ENCODE measurements at places on chromosomes 6 and 20.

DNA sequence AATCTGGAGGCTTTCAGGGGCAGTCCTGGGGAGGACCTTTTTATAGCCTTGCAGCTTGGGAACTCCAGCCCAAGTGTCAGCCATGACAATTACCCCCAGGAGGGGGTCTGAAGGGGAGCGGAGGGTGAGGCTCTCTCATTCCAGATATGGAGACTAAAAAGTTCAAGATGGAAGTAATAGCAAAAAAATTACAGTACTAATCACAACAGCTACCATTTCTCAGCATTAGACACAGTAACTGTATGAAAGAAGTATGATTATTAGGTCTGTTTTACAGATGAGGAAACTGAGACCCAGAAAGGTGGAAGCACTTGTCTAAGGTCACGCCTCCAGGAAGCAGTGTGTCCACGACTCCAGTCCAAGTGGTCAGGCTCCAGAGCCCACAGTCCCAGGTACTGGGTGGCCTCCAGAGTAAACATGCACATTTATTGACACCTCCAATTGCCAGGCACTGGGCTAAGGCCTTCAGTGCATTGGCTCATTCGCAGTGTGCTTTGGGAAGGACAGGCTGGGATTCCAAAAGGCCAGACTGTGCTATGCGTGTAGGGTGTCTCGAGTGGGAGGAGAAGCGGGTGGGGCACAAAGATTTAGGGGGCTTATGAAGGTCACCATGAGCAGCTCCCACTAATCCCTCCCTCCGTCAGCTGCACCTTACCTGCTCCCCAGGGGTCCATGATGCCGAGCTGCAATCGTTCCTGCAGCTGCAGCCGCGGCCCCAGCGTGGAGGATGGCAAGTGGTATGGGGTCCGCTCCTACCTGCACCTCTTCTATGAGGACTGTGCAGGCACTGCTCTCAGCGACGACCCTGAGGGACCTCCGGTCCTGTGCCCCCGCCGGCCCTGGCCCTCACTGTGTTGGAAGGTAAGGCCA lies 2.3 kb downstream of the NRSN2 start:
- no peak for DNase-seq

DNA sequence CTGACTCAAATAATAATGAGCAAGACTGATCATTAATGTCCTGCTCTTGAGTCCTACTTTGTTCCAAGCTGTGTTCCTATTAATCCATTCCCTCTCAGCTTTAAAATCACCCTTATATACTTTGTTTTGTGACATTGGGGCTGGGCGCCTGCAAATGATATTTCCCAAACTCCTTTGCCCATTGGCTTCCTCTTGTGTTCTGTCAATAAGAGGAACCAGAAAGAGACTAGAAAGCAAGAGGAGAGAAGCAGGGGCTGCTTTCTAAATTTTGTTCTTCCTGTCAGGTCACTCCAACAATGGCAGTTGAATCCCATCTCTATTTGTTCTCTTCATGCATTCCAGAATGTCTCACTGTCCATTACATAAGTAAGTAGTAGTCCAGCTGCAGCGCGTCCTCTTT lies 21.6 kb upstream of the TRIM27 start:
- DNase-seq = no peak

DNA sequence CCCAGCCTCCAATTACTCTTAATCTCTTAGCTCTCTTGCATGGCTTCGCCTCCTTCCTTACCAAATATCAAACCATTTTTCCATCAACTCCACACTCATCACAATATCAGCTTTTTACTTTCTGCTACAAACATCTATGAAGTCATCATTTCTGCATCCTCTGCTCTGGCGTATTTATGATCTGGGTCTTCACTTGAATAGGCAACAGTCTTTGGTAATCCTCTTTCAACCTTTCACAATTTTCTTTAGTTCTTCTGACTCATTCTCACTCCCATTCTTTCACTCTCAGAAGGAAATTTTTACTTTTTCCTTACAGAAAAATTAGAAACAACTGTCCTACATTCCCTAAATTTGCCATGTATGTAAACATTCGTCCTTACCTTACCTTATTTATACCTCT lies 522.4 kb downstream of the HDGFL1 start:
- no peak for DNase-seq

- DNase-seq = no peak
Measured at GRCh38 chr6:85402922-85403321, 47.0 kb upstream of the NT5E start.

DNA sequence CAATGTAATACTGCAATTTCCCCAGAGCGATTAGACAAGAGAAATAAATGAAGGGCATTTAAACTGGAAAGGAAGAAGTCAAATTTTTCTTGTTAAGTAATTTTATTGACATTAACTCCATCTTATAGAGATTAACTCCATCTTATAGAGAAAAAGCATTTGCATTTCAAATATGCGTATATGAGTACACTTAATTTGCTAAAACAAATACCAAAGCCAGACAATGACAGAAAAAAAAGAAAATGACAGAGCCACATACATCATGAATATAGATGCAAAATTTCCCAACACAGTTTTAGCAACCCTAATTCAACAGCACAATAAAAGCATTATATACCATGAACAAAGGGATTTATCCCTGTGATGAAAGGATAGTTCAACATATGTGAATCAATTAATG lies 1293.1 kb upstream of the EYS start:
- DNase-seq = no peak

- DNase-seq = no peak
Measured at GRCh38 chr6:18326001-18326400, 61.1 kb upstream of the RNF144B start.

DNA sequence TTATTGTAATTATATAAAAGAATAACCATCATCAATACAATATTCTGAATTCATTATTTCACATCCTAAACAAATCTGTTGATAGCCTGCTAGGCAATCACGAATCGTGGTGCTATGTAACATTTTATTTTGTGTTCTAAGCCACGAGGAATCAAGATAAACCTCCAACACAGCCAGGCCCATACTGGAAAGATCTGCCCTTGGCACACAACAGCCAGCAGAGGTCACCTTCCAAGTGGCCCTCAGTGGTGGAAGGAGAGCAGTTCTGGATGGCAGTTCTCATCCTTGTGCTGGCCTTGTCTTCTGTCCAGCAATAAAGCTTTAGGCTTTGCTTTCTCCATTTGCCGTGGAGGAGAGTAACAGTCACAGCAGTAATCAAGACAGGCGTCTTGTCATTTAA lies 13.2 kb downstream of the ZNF831 start:
- no peak for DNase-seq

DNA sequence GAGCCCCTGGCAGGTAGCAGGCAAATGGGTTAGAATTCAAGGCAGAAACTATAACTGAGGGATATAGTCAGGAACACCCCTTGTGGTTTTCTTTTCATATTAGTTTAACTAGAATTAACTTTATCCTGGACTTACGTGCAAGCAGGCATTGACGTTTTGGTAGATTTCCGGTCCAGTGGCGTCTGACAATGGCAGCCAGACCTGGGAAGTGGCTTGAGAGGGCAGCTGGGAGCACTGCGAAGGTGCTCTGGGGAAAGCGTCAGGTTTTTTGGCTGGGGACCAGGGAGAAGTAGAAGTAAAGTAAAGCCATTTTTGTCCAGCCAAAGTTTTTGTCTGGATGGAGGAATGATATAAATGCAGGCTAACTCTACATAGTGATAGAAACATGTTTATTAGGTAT lies 8.4 kb upstream of the ACSS1 start:
- DNase-seq = no peak

DNA sequence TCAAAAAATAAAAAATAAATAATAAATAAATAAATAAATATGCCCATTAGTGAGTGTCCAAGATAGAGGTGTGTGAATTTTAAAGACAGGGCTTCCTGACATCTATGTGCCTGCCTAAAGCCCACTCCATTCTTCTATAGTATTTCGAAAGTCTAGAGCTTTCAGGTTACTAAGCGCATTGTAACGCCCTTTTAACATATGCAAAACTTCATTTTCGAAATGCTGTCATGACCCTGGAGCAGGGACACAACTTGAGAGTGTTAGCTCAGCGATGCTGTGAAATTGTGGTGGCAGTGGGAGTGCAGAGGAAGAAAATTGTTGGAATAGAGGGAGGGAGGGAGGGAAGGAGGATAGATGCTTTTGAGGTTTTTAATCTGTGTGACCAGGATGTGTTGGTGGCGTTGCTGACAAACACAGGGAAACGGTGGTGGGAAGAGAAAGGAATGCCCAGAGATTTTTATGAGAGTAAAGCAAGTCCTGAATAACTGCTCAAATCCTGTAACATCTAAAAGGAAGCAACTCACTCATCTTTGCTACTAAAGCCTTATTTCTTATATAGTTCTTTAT lies 169.3 kb downstream of the ARID1B start:
- no peak for DNase-seq

- no peak for DNase-seq
Measured at GRCh38 chr20:15882553-15882952, 690.7 kb downstream of the KIF16B start.

DNA sequence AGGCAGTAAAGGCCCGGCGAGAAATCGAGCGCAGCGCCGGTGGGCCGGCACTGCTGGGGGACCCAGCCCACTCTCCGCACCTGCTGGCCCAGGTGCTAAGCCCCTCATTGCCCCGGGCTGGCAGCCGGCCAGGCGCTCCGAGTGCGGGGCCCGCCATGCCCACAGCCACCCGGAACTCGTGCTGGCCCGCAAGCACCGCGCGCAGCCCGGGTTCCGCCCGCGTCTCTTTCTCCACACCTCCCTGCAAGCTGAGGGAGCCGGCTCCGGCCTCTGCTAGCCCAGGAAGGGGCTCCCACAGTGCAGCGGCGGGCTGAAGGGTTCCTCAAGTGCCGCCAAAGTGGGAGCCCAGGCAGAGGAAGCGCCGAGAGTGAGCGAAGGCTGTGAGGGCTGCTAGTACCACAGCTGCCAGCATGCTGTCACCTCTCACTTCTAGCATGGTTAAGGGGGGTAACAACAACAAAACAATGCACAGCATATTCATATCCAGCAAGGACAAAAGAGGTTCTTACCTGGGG lies 11.3 kb upstream of the GMPR start:
- DNase-seq = no peak

DNA sequence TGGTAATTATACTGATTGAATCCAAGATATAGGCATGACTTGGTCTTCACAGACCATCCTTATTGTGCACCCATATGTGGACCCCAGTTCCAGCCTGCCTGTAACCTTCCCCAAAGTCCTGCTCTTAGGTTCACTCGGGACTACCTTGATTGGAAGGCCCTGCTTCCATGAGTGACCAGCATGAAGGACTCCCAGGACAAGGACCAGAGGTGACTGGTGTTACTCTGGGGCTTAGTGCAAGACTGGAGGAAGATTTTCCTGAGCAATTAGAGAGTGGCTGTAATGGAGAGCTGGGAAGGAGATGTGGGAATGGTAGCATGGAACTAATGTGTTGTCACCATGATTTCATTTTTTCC lies 15.1 kb downstream of the BRD2 start:
- no peak for DNase-seq

DNA sequence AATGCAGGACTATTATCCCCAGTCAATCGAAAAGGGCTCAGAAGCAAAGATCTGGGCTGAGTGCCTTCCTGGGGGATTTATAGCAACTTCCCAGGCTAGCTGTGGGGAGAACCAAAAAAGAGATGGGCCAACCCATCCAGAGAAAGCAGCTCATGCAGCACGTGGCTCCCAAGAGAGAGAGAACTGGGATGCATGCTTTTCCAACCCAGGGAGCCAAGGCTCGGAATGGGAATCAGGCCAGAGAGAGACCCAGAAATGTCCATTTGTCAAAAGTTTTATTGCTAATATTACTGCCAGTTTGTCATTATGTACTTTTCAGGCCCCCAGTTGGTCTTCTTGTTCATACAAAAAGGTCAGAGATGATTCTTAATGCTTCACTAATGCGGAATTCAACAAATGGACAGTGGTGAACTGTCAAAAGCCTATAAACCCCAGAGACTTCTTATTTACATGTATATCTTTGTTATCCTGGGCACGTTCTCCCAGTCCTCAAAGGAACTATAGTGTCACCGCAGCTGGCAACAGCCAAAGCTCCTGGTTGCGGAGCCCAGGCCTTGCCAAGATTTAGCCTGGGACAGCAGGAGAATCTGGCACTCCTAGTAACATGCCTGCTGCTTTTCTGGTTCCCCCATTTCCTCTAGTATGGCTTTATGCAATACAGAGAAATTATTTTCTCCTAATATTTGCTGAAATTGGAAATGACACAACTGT lies 139.1 kb upstream of the POU3F2 start:
- no peak for DNase-seq

GRCh38 chr6:109877028-109878004 lies 100.8 kb upstream of the GPR6 start:
- DNase-seq = peak; percentile 63

DNA sequence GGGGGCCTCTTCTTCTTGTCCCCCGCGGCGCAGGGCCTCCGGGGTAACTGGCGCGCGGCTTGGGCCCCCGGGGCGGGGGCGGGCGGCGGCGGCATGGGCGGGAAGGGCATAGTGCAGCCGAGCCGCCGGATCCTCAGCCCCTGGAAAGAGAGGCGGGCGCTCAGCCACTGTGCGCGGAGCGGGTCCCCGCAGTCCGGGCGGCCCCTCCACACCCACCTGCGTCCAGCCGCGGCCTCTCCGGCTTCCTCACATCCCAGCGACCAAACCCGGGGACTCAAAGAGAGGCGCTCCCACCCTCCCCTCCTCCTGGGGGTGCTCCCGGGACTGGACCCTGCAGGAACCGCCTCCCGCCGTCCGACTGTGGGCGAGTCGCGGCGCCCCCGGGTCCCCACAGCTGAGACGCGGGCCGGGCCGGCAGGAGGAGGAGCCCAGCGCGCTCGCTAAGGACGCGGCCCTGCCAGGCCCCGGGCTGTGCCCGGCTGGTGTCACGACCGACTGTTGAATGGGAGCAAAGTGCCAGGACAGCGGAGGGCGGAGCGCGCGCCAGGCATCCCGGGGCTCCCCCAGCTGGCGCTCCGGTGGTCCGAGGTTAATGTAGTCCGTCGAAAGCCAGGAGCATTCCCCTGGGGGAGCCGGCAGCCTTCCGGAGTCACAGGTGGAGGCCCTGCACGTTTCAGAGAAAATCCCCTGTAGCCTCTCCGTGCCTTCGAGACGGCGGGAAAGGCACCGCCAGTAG lies at the start of gene PRR18:
TSS of gene PRR18 (minus strand) at position 360 of the 736 bp plus-strand sequence. CDS start at position 110, 250 bp downstream.
- no peak for DNase-seq

GRCh38 chr6:54053881-54054391 lies 57.3 kb upstream of the MLIP start:
- no peak for DNase-seq

DNA sequence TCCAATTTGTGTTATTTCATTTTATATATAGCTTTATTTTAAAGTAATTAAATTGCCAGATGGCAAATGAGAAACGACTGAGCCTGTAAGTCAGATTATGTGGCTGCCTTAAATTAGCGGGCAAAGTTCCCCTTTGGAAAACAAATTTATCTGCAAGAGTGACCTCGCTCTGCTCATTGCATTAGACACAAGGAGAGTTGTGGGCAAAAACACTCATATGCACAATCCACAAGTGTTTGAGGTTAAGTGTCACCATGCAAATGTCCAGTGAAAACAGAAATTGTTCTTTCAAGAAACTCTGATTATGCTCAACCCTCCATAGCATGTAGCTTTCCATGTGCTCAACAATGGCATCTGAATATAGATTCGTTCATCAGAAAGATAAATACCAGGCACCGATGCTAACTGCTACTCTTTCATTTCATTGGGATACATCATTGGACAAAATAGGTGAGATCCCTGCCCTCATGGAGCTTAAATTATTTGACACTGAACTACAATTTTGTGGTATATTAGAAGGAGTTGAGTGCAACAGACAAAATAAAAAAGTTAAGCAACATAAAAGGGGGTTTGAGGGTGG lies 1.7 kb upstream of the NHSL1 start:
- DNase-seq = no peak

- no peak for DNase-seq
Measured at GRCh38 chr20:62924442-62925075, 1.7 kb downstream of the DIDO1 start.
